ENCODE measurements at places on chromosomes 5 and 9. TPM values are rescaled to one million over a fixed set of nuclear protein-coding genes. Genes with fewer than 3 reads are reported as not detected.

Gene TMC1
- polyA plus RNA-seq = 0.74 TPM

Gene SEMA5A
- polyA plus RNA-seq = 47.1 TPM

Gene NUDT12
- polyA plus RNA-seq = 29.6 TPM

Gene ROPN1L
- polyA plus RNA-seq = 1.1 TPM

Gene SLC24A2
- polyA plus RNA-seq = 0.10 TPM

Gene PLPP7
- polyA plus RNA-seq = 2.6 TPM

Gene KIF20A
- polyA plus RNA-seq = 49.9 TPM

Gene FST
- 47.7 TPM for polyA plus RNA-seq

Gene SLC6A18
- 3.4 TPM for polyA plus RNA-seq

Gene SV2C
- 1.3 TPM for polyA plus RNA-seq

Gene FAM151B
- 2.1 TPM for polyA plus RNA-seq

Gene FANCC
- polyA plus RNA-seq = 21.4 TPM

Gene CFAP77
- 1.5 TPM for polyA plus RNA-seq

Gene GPR150
- not detected for polyA plus RNA-seq

Gene VCP
- polyA plus RNA-seq = 242 TPM

Gene MSX2
- 0.31 TPM for polyA plus RNA-seq

Gene ORM2
- not detected for polyA plus RNA-seq

Gene INIP
- polyA plus RNA-seq = 30.8 TPM

Gene ANKRD31
- polyA plus RNA-seq = 0.54 TPM

Gene BARX1
- 0.67 TPM for polyA plus RNA-seq

Gene AGXT2
- polyA plus RNA-seq = 74.1 TPM

Gene SPATA31E1
- not detected for polyA plus RNA-seq

Gene SLF1
- 13.5 TPM for polyA plus RNA-seq

Gene PANK3
- 58.4 TPM for polyA plus RNA-seq

Gene C5orf52
- polyA plus RNA-seq = not detected

Gene SPAAR
- 1.5 TPM for polyA plus RNA-seq

Gene TRAF1
- 5.6 TPM for polyA plus RNA-seq

Gene NUDT2
- polyA plus RNA-seq = 26.5 TPM

Gene NTRK2
- 114 TPM for polyA plus RNA-seq

Gene PDE8B
- polyA plus RNA-seq = 4.7 TPM

Gene INSL4
- not detected for polyA plus RNA-seq

Gene ESM1
- 11.2 TPM for polyA plus RNA-seq

Gene OGN
- 75.8 TPM for polyA plus RNA-seq

Gene SLC25A2
- polyA plus RNA-seq = 0.35 TPM

Gene FBP2
- polyA plus RNA-seq = not detected

Gene OLFM1
- polyA plus RNA-seq = 4.4 TPM

Measured in renal cortex interstitium (tissue), 15 donors.